Cortex of kidney (tissue), 1 donor: ENCODE measurements at places on chromosomes 7 and 10.

- no peak for DNase-seq
Measured at GRCh38 chr7:4297918-4298219, 384.2 kb upstream of the FOXK1 start.

- DNase-seq, result no peak
Measured at GRCh38 chr7:2800220-2800930, 43.7 kb downstream of the GNA12 start.

DNA sequence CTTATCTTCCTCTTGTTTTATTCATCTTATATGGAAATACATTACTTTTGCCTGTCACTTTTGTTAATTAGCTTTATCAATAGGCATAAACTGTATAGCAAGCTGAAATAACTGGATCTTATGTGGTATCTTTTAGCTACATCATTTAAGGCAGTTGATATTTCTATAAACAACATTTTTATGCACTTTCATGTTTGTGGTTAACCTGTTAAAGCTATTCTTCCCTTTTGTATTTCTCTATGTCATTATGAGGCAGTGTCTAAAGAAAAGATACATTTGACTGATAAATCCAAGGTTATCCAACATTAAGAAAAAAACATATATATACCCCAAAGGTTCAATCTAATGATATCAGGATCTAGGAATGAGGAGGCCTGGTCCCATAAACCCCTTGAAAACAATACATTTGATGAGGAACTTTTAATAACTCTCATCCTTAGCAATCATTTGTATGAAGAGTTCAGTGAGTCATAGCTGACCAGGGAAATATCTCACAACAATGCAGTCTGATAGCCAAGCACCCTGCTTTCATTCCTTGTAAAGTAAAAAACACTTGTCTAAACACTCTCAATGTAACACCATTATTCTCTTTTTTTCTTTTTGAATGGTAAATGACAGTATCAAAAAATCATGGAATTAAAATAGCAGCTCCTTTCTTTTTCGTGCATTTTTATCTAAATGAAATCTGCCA, 300.9 kb downstream of the NEBL start:
- no peak for DNase-seq

- no peak for DNase-seq
Measured at GRCh38 chr10:12466704-12467305, 117.5 kb downstream of the CAMK1D start.
